ENCODE measurements at places on chromosomes 4 and X.

GRCh38 chr4:140187316-140187695 lies 33.3 kb upstream of the MAML3 start:
- DNase-seq: no peak

- peak; percentile 92 for DNase-seq
Observed at GRCh38 chr4:98474408-98474844, 184.0 kb downstream of the TSPAN5 start.

DNA sequence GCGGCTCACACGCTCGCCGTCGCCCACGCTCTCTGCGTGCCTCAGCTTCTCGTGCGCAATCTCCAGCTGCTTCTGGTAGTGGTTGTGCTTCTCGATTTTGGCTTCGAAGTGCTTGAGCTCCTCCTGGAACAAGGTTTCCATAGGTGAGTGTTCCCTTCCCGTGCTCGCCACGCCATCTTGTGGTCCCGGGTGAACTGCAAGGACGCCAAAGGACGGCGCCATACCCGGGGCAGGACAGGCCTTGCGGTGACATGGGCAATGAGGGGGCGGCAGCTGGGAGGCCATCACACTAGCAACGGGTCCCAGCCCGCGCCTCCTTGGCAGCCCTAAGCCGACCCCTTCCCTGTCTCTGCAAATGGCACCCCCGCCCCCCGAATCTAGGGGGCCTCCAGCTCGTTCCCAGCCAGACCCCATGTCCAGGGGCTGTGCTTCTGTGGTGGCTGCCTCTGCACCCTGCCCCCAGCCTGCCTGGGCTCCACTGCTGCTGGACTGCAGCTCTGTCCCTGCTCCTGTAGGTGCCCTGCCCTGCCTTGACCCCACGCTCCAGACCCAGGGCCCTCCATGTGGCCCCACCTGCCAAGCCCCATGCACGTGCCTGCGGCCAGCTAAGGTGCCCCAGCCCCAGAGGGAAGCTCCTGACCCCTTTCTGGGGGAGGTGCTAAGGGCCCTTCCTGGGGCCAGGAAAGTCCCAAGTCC lies 17.3 kb downstream of the LRPAP1 start:
- no peak for DNase-seq

DNA sequence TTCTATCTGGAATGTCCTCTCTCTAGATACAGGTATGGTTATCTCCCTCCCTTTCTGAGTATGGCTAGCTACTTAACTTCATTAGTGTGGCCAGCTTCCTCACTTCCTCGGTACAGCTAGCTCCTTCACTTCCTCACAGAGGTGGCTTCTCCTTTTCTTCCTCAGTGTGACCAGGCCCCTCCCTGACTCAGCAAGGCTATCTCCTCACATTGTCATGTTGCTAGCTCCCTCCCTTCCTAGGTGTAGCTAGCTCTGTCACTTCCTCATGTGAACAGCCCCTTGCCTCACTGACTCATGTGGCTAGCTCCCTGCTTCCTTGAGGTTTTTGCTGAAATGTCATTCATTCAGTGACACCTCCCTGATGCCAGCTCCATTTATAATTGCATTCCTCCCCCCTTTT lies 67.3 kb upstream of the DDIT4L start:
- DNase-seq: no peak

DNA sequence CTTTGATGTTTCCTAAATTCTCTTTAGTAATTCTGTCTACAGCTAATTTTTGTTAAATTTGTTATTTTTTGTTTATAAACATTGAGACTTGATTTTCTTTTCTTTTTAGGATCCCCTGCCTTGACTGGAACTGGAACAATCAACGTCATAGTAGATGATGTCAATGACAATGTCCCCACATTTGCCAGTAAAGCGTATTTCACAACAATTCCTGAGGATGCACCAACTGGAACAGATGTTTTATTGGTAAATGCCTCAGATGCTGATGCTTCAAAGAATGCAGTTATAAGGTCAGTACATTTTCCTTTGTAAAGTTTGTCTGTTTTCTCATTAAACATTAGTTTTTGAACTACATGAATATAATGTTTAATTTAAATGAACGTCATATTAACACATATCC lies 119.4 kb downstream of the FAT4 start:
- DNase-seq: peak; percentile 90

DNA sequence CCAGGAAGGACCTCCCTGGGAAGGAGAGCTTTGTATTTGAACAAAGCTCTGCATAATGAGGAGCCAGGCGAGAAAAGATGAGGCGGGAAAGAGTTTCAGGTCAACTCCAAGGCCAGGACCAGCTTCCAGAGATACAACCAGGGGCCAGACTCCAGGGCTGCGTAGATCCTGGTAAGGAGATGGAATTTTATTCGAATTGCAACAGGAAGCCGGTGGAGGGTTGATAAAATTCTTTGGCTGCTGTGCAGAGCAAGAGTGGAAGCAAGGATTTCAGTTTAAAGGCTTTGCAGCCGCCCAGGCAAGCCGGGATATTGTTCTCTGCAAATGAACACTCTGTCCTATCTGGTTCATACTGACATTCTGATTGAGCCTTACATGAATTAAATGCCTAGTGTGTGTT lies 40.2 kb upstream of the CBR4 start:
- DNase-seq: no peak

- no peak for DNase-seq
Observed at GRCh38 chr4:108398316-108398715, 222.1 kb upstream of the RPL34 start.

GRCh38 chr4:44583393-44583792 lies 68.0 kb downstream of the YIPF7 start:
- no peak for DNase-seq

GRCh38 chr4:98816386-98816785 lies 112.5 kb downstream of the EIF4E start:
- no peak for DNase-seq

DNA sequence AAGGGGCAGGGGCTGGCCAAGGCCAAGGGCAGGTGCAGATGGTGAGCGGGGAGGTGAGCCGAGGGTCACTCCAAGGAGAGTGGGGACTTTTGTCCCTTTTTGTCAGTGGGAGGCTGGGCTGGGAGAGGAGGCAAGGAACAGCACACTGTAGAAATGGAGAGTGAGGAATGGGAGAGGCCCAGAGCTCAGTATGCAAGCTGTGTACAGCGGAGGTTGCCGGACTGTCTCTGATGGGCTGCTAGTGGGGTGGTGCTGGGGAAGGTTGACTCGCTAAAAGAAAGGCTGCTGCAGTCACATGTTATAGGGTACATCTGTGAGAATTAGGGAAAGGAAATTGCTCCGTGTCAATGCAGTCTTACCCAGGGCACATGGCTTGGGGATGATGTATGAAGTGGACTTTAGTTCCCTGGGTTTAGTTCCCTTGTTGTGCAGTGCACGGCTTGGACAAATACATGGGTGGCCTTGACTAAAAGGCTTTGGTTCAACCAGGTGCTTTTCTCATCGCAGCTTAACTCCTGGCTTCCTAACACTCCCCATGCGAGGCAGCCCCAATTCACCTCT lies 57.1 kb upstream of the STX18 start:
- no peak for DNase-seq

GRCh38 chrX:72620550-72621145 lies 48.0 kb upstream of the HDAC8 start:
- DNase-seq: peak; percentile 58

- DNase-seq: peak; percentile 46
Observed at GRCh38 chrX:21412883-21413282, 38.7 kb downstream of the CNKSR2 start.

- DNase-seq: no peak
Observed at GRCh38 chrX:143632625-143633410, 3.1 kb downstream of the SLITRK4 start.

- DNase-seq: no peak
Observed at GRCh38 chrX:129930941-129931410, 25.0 kb downstream of the UTP14A start.

Measured in AG10803 (cell line).